GM23248 (cell line): ENCODE measurements at places on chromosomes 3 and 15. TPM values are rescaled to one million over a fixed set of nuclear protein-coding genes. Genes with fewer than 3 reads are reported as not detected.
A peak's percentile ranks its signal among the peaks of the same experiment; 100 is the strongest.

The ADPRH gene
- 2.1 and 6.6 TPM in 2 replicates for total RNA-seq

The CD200 gene
- total RNA-seq = 0.76 TPM in 1 of 2 replicates, not detected in the other

The SMCO1 gene
- not detected in 2 replicates for total RNA-seq

GRCh38 chr3:37114251-37115145 is 59.9 kb downstream of the LRRFIP2 start:
- no peaks in the 10 kb centered on the region for H3K27me3 ChIP-seq
- peak overlapping the region; percentile 76 for H3K27ac ChIP-seq
- DNase-seq = peak; percentile 92
- peaks cover 19% of the 10 kb centered on the region; the same call in 1 of the 2 replicates for H3K36me3 ChIP-seq

- no peaks in the 10 kb centered on the region for H3K36me3 ChIP-seq
- peaks cover 59% of the 10 kb centered on the region for H3K4me1 ChIP-seq
- 0 out of 2 replicates have a peak overlapping the region, but pooled peaks have one; percentile 12 for H3K4me3 ChIP-seq
These were observed 8.3 kb downstream of the SETD5 start for GRCh38 chr3:9405756-9406155.

DNA sequence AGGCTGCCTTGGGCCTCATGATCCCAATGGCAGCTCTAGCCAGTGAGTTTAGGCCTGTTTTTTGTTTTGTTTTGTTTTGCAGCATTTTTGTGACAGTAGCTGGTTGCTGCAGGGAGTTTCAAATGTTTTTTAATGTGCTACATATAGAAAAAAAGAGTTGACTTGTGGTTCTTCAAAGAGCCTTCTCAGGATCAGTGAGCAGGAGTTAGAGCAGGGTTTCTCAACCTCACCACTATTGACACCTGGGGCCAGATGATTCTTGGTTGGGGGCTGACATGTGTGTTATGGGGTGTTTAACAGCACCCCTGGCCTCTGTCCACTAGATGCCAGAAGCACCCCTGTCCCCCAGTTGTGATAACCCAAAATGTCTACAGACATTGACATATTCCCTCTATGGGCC is 17.9 kb downstream of the APH1B start:
- peaks cover 22% of the 10 kb centered on the region for H3K4me1 ChIP-seq
- peaks cover 8% of the 10 kb centered on the region; the same call in 1 of the 2 replicates for H3K36me3 ChIP-seq

DNA sequence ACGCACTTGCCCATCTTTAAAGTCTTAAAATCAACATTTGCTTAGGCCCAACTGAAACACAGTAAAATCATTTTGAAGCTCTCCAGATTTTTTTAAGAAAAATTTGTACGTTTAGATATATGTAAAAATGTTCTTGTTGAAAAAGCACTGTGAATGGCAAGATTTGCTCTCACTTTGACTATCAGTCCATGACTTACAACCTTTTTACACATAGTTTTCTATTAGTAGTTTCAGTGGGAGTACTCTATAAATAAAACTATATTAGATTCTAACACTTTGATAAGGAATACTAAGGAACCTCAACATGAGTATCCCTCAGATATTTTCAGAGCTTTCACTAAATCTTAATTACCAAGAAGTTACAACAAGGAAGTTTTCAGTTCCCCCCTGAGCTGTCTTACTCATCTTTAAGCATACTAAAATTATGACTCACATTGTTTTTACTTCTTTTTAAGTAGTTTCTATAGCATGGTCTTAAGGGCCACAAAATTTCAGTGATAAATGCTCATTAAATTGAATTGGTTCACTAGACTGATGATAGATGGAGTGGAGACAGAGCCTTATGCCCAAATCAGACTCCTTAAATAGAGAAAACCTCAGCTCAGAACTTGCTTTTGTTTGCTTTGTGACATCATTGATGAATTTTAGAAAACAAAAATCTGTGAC is 31.6 kb upstream of the RAP2B start:
- H3K27ac ChIP-seq = peak overlapping the region; percentile 31
- H3K27me3 ChIP-seq = no peaks in the 10 kb centered on the region
- no peak overlapping the region for H3K4me3 ChIP-seq
- no peaks in the 10 kb centered on the region for H3K36me3 ChIP-seq
- H3K4me1 ChIP-seq = peaks cover 11% of the 10 kb centered on the region

- no peak overlapping the region for H3K4me3 ChIP-seq
- H3K4me1 ChIP-seq = no peaks in the 10 kb centered on the region
- H3K36me3 ChIP-seq = no peaks in the 10 kb centered on the region
These were observed 165.3 kb upstream of the CTNNB1 start for GRCh38 chr3:41033956-41034519.

DNA sequence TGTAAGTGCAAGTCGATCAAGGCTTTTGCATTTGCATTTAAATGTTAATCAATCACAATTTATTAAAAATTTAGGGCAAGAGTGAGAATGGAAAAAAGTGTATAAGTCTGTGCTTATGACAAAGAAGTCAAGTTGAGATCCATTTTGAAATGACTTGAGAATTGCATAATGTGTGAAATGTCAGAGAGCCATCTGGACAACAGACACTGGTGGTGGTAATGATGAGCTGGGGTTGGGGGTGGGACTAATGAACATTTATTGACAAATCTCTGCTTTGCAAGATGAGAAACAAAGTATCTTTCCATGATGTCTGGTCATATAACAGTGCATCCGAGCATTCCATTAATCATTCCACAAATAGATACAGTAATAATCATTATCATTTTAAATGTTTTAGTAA is 89.4 kb upstream of the ZBTB20 start:
- peaks cover 33% of the 10 kb centered on the region for H3K4me1 ChIP-seq
- H3K4me3 ChIP-seq = no peak overlapping the region
- no peaks in the 10 kb centered on the region for H3K36me3 ChIP-seq
- H3K27me3 ChIP-seq = no peaks in the 10 kb centered on the region

DNA sequence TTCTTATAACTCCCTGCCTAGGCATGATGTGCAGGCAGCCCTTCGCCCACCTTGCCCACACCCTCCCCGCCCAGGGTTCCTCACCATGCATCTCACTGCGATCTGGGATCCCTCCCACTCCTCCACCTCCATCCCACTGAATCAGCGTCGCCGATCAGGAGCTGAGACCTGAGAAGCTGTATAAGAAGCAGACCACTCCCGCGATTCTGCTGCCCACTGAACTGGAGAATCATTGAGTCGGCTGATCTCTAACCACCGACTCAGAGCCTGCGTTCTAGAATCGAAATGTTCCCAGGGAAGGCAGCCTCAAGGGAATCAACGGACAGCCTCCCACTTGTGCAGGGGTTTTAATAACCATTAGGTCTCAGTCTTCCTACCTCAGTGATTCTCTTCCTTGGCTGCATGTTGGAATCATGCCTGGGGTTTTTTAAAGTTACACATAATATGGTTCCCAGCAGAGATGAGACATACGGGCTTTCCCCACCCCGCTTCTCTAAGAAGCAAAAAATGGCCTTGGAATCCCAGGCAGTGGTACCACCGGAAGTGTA is 60.2 kb downstream of the TMEM44 start:
- peak; percentile 67 for DNase-seq
- H3K4me1 ChIP-seq = peaks cover 54% of the 10 kb centered on the region
- peak overlapping the region; percentile 98 for H3K27ac ChIP-seq
- no peaks in the 10 kb centered on the region for H3K36me3 ChIP-seq
- no peak overlapping the region for H3K4me3 ChIP-seq

DNA sequence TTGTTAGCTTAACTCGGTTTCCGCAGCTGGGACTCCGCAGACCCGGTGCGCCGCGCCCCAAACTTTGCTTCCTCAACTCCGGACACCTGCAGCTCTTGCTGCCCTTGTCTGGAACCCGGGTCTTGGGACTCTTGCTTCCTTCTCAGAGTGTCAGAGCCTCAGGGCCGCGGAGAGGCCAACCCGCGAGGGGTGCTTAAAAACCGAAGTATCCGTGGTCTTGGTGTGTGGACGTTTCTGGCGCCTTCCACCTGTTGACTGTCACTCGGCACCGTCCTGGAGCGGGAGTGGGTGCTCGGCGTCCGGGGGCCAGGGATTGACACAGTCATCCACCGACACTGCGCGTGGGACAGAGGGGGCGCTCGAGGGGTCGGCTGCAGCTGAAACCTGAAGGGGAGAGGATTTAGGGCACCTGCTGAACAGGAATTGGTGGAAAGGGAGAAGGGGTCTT is 386 bp downstream of the SQOR start:
- DNase-seq = peak; percentile 53
- no peaks in the 10 kb centered on the region for H3K27me3 ChIP-seq
- H3K36me3 ChIP-seq = no peaks in the 10 kb centered on the region

- H3K27ac ChIP-seq = no peak overlapping the region
- H3K4me1 ChIP-seq = peaks cover 15% of the 10 kb centered on the region
- no peak overlapping the region for H3K4me3 ChIP-seq
- H3K27me3 ChIP-seq = no peaks in the 10 kb centered on the region
- no peak for DNase-seq
These were observed 2.3 kb upstream of the HMCES start for GRCh38 chr3:129276385-129276784.

- DNase-seq = no peak
- H3K27ac ChIP-seq = no peak overlapping the region
- H3K4me3 ChIP-seq = no peak overlapping the region
- H3K36me3 ChIP-seq = no peaks in the 10 kb centered on the region
These were observed 124.0 kb downstream of the ADAMTS9 start for GRCh38 chr3:64563751-64564150.

DNA sequence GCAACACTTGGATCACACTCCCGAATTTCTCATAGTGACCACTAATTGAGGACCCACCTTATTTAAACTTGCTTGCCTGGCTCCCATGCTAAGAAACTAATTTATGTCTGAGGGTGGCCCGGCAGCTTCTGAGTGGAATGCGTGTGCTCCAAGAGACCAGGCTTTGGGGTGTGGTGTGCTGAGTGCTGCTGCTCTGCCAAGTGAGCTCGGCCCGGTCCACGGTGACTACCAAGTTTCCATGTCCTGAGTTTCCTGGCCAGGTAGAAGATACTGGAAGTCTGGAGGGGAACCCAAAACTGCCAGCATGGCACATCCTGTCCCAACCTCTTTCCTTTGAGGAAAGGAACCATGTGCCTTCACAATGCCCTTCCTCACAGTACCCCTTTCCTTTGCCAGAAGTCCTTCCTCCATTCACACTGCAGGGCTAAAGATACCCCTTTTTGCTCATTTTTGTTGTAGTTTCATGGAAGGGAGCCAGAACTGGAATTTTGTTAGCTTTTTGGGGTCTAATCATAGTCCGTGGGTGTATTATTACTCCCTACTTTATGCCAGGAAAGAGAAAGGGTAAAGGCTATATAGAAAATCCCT is 59.1 kb upstream of the ACAD9 start:
- no peaks in the 10 kb centered on the region for H3K4me1 ChIP-seq
- no peak overlapping the region for H3K4me3 ChIP-seq

DNA sequence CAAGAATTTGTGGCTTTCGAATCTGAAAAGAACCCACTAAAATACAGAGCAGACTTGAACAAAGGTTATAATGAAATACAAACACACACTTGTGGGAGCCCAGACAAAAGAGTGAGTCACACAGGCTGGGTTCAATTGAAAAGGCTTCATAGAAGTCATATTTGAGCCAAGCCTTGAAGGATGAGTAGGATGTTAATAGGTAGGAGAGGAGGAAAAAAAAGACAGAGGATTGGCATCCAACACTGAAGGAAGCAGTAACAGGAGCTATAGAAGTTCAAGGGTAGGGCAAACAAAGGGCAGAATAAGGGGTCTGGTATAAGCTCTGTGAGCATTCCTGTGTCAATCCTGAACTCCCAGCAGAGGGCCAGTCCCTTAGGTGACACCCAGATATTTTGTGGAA is 325.4 kb downstream of the FOXP1 start:
- H3K36me3 ChIP-seq = no peaks in the 10 kb centered on the region
- H3K4me1 ChIP-seq = peaks cover 31% of the 10 kb centered on the region
- H3K27ac ChIP-seq = peak overlapping the region; percentile 56
- DNase-seq = peak; percentile 85
- H3K4me3 ChIP-seq = no peak overlapping the region
